ENCODE measurements at places on chromosomes 5 and 9.

GRCh38 chr9:22416692-22417060, 29.9 kb upstream of the DMRTA1 start:
- DNase-seq, result no peak

GRCh38 chr5:173967241-173967640, 21.7 kb upstream of the C5orf47 start:
- peak; percentile 20 for DNase-seq

DNA sequence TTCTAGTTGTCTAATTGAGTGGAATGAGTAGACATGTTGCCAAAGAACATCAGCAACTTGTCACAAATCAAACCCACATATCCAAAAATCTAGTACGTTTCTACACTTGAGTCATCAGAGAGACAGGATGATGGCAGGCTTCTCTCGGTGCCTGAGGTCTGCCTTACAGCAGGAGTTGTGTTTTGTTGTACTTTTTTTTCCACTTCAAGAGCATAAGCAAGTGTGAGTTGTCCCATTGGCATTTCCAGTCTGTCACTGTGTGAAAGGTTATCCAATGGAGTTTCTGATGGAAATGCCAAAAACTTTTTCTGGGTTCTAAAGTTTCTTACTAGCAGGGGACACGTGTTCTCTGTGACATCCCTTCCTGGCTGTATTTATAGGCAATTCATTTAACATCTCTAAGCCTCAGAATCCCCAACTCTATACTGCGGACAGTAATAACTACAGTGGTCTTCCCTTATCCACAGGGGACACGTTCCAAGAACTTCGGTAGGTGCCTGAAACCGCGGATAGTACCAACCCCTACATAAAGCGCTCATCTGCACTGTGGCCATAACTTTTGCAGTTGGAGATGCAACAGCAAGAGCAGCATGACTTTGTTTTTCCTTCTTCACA, 246.5 kb downstream of the SYK start:
- DNase-seq, result no peak

DNA sequence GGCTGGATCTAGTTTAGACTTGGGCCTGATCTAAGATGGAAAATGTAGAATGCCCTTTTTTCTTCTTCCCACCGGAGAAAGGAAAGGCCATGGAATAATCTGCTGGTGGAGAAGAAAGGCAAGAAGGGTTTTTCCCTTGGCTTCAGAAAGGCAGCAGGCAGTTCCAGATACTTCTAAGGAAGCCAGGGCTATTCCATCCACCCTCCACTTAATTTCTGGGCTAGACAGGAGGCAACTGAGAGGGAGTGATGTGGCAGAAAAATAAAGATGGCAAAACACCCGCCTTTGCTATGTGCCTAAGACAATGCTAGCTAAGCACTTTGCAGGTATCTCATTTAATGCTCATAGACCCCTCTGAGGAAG, 9.9 kb downstream of the MYOZ3 start:
- no peak for DNase-seq
